HL-60 (cell line): ENCODE measurements at places on chromosomes 7 and 10.

DNA sequence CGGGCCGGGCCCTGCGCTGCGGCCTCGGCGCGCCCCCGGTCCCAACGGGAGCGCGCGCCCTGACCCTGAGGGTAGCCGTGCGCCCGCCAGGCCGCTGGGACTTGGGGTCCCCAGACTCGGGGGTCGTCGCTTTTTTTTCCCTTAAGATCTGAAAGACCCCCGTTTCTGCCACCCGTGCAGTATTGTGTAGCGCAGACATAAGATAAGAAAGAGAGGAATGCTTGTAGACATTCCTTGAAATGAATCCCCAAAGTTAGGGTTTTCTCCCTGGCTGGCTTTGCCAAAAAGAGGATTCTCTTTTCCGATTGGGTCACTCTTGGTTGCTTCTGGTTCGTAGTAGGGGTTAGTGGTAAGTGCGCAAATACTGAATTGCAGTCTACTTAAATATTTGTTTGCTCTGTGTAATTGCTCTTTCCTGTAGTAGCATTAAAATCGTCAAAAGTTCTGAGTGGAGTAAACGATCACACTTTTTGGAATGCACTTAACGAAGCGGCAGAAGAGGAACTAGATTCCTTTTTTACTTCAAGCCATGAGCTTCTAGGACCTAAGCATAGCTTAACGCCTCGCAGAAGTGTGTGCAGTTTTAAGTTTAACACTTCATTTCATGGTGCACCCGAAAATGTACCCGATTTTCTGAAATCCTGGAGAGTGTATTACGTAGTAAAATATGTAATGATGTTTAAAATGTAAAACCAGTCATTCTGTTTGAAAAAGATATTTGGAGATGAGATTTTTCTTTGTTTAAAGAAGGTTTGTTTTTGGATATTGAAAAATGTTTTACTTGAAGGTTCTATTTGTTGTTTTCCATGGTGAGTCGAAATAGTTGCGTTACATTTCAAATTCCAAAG, 1.3 kb downstream of the CUL1 start:
- no peak for DNase-seq

DNA sequence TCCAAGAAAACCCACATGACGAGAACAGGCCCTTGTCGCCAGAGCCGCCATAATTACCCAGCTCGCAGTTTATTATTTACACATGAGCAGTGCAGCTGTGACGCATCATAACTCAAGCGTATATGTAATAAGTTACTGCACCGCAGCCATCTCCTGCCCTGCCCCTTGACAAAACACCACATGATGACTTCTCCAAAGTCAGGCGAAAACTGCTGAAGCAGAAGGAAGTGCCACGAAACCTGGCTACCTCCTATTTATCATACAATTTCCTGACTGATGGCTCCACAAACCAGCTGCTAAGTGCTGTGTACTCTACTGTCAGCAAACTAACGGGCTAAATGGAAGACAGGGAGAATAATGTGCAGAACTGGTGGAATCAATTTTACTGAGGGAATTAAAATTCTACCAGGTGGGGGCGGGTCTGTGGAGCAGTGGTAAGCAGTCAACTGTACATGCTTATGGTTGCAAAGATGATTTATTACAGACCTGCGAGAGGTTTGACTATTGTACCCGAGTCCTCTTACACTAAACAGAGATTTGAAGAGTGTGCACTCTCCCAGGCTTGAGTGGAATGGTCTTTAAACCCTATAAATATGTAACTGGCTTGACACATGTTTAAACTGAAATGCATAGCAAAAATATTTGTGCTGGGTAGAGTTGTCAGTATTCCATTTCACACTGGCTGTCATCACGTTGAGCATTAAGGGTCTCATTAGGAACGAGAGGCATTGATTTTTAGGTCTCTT, 156.0 kb downstream of the GLI3 start:
- DNase-seq, result no peak

DNA sequence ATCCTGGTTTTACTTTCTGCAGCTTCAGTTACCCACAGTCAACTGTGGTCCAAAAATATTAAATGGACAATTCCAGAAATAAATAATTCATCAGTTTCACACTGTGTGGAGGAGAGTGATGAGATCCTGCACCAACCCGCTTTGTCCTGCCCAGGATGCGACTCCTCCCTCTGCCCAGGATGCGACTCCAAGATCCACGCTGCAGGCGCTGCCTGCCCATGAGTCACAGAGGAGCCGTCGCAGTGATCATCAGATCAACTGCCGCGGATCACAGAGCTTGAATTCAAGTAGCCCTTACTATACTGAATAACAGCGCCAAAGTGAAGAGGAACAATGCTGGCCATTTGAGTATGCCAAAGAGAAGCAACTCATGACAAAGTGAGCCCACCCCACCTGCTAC, 61.5 kb downstream of the GRB10 start:
- no peak for DNase-seq

DNA sequence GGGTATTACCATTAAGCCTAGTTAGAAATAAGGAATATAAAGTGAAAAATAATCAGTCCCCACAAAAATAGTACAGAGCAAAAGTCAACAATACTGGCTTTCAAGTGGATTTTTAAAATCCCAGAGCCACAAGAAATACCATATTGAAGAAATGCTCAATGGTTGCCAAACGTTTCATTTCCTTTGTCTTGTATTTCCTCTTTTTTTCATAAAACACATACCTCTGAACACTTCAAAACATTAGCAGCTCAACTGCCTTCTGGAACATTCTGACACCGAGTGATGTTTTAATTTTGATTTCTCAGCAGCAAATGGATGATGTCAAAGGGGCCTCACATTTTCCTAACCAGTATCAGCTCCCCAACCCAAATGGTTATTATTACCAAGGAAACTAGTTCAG, 10.5 kb downstream of the NOD1 start:
- no peak for DNase-seq

DNA sequence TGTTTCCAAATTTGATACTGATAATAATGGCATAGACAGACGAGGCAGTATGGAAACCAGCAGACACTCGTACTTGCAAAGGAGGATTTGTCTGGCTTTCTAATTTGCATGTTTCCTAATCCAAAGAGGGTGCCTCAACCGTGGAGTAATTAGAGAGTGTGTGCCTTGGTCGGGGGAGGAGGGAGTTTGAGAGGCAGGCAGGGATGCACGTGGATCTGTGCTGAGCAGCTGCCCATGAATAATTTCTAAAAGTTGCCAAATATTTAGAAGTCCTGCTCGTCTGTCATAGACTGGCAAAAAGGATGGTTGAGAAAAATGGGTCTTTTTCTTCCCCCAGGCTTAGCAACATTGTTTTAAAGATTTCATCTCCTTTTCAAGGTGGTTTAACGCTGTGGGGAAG, 69.4 kb downstream of the PTPRE start:
- DNase-seq, result no peak

DNA sequence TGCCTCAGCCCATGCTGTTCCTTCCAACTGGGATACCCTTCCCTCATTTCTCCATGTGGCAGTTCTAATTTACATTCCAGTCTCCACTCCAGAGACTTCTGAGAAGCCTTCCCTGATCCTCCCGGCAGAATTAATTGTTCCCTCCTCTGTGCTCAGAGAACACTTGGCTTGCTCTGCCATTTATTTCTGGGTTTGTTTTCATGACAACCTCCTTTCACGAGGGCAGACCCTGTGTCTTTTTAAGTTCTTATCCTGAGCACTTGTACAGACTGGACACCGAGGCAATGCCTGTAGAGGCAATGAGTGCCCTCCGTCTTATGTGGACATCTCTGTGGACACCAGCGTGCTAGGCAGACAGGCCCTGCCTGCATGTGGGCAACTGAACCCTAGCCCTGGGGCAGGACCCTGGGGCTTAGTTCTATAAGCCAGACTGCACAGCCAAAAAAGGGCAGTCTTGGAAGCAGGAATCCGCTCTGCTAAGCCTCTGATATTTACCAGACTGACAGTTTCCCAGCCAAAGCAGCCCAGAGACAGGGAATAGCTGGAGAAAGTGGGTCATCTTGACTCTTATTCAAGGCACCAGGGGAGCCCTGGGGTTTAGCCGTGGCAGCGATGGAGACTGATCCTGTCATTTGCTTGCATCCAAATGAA, 474.0 kb downstream of the RPS24 start:
- DNase-seq, result no peak

DNA sequence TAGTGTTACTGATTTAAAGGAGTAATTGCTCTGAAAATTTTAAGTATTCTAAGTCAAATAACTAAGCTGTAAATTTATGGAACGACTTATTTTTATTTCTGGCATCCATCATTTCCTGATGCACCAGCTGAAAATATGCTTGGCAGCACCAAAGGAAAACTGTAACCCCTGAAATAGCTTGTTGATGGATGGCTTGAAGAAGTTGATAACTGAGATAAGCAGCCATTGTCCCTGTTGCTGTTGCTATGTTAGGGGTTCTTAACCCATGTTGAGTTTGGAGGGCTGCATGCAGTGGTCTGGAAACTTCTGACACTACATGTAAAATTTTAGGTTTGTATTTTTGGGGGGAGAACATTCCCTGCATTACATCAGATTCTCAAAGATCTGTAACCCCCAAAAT, 30.6 kb downstream of the RPA3 start:
- DNase-seq, result no peak

DNA sequence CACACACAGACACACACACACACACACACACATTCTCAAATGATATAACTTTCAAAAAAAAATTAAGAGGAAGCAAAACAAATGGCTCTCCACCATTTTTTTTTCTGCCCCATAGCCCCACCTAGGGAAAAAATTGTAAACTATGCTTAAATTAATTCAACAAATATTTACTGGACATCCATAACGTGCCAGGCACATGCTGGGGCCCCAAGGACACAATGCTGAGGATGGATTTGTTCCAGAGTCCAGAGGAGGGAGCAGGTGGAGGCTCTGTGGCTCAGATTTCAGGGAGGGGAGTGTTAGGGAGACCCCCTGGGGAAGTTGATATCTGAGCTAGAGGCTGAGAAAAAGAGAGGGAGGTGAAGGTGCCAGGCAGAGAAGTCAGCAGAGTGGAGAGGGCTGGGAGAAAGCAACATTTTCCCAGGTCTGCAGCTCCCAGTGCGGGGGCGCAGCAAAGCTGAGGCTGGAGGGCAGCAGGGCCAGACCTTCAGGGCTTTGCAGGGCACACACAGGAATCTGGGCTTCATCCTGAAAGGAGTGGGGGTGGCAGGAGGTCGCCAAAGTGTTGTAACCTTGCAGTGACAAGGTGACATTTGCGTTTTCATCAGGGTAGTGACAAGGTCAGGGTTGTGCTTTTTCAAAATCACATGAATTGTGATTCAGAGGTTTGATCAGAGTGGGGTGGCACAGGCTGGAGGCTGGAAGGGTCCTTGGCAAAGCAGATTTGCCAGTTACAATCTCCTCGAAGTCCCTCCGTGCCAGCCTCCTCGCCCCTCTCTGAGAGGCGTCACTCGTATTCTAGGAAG, 261.6 kb downstream of the WDR11 start:
- no peak for DNase-seq

DNA sequence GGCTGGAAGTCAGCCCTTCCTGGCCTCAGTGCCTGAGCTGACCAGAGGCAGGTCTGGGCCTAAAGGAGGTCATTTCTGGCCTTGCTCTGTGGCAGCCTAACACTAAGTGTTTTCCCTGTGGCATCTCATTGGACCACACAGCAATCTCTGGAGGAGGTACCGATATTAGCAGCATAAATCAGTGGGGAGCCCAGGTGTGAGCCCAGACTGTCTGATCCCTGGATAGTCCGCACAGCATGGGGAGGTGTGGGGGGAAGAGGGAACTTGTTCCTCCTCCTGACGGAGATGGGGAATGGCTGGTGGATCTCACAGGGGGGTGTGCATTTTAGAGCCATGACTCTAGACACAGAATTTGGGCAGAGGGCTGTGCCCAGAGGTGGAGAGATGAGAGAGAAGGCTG, 11.0 kb upstream of the PPIF start:
- DNase-seq, result no peak

DNA sequence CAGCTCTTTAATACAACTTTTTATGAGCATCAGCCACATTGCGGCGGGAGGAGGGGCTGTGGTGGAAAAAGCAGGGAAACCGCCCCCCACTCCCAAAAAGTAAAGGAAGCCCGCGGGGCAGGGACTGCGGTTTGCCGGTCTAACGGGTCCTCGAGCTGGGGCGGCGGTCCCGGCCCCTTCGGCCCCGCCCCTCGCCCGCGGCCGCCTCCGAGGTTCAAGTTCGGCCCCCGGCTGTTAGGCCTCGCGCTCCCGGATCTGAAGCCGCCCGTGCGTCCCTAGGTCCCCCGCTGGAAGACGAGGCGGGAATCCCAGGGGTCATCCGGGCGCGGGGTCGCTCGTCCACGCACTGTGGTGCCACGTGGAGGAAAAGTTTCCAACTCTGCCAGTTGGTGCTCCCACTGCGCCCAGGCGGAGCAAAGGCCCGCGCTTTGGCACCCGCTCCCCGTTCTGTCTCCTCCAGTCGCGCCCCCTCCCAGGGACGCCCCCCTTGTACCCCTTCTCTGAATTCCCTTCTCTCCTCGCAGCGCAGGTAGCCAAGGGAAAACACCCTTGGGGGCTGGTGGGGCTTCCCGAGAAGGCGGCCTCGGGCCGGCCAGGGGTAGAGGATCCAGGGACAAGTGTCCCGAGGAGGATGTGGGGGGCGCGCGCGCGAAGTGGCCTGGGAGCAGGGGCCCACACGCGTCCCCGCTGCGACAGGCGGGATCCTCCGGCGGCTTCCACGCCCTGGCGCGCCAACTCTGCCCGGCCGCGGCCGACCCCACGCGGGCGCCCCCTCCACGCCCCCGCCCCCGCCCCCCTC, 798 bp upstream of the AUTS2 start:
- no peak for DNase-seq

DNA sequence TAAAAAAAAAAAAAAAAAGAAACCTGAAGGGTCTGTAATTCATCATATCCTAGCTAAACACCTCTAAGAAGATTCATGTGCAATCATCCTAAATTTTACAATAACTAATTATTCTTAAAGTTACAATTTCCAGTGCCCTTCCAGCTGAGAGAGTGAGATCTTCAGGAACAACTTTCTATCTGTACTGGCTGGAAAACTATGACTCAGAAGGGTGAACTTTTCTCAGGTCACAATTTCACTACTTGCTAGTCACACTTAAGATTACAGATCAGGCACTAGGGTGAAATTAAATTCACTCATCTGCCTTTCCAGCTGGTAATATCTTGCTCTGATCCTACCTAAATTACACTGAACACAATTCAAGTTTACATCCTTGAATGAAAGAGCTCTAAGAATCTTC, 158.8 kb downstream of the ANK3 start:
- no peak for DNase-seq

- no peak for DNase-seq
These were observed 36.3 kb downstream of the GPR22 start for GRCh38 chr7:107505997-107506673.

GRCh38 chr10:126956712-126957108, 51.5 kb downstream of the DOCK1 start:
- no peak for DNase-seq
